IPS DF 6.9 (cell line): ENCODE measurements at places on chromosomes 11 and 22.

GRCh38 chr11:128894286-128894681 lies 3.1 kb downstream of the KCNJ5 start:
- DNase-seq, result no peak

- DNase-seq, result no peak
Observed at GRCh38 chr22:47210112-47210657, 447.7 kb downstream of the TBC1D22A start.

GRCh38 chr11:134527382-134528243 lies 115.6 kb upstream of the B3GAT1 start:
- DNase-seq, result no peak

DNA sequence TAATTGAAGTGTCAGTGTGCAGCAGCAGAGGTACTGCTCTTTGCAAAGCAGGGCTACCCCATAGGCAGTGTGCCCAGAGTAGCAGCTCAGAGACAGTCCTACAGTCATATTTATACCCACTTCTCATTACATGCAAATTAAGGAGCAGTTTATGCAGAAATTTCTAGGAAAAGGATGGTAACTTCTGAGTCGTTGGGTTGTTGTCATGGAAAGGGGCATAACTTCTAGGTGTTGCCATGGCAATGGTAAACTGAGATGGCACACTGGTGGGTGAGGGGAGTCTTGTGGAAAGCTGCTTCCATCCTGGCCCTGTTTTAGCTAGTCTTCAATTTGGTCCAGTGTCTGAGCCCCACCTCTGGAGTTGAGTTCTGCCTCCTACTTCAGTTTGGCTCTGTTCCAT lies 77.4 kb downstream of the MN1 start:
- no peak for DNase-seq
